ENCODE measurements at places on chromosomes 1 and 21.

DNA sequence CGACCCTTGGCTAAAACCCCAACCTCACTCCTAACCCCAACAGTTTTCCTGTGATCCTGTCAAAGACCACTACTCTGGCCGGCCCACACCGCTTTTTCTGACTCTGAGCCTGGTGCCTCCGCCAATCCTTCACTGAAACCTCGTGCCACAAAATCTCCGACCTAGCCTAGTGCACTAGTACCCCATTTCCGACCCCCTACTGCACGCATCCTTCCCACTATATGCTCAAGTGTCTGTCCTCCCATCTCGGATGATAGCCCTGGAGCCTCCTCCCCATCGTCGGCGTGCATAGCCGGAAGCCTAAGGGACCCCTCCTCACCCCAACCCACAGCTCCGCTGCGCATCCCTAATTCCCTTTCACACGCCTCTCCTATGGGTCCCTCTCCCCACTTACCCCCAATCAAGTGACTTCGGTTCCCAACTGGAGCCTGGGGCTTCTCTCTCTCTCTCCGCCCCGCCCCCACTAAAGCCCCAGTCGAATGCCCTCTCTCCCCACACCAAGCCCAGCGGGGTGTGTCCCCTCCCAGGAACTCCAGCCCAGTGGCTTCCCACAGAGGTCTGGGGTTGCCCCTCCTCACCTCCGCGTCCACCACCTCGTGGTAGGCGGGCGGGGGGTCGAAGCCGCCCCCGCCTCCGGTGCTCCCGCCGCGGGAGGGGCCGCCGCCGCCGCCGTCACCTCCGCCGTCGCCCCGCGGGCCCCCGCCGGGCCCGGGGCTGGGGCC is 791 bp downstream of the USP24 start:
- DNase-seq = peak; percentile 55

- no peak for DNase-seq
Observed at GRCh38 chr21:16535102-16535422, 805.3 kb downstream of the USP25 start.

DNA sequence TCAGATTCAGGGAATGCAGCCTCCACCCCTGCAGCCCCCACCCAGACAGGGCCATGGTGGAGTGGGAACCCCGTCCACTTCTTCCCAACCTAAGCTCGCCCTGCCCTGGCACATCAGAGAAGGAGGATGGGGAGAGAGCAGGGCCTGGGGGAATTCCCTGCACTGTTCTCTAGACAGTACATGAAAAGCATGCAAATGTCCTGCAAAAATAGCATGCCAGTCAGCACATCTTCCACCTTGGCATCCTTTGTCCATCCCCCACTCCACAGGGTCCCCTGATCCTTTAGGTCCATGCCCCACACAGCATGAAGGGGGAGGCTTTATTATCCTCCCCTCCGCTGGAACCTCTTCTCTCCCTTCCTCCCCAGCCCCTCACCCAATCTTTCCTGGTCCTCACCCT is 35.0 kb upstream of the RD3 start:
- peak; percentile 63 for DNase-seq

GRCh38 chr1:115496904-115497527 is 144.8 kb upstream of the VANGL1 start:
- DNase-seq = no peak

GRCh38 chr1:2561446-2561845 is 5.3 kb downstream of the TNFRSF14 start:
- no peak for DNase-seq

All from GM10248 (cell line).